Neural crest cell (in vitro differentiated cells): ENCODE measurements at places on chromosomes 7 and 10. TPM values are rescaled to one million over a fixed set of nuclear protein-coding genes. Genes with fewer than 3 reads are reported as not detected.

The PRKRIP1 gene
- 38.3 and 41.9 TPM in 2 replicates for total RNA-seq

The HOGA1 gene
- 0.23 and 0.36 TPM in 2 replicates for total RNA-seq

The UMAD1 gene
- total RNA-seq = 9.3 and 9.8 TPM in 2 replicates

The PAPSS2 gene
- 1.3 and 2.7 TPM in 2 replicates for total RNA-seq

The CPED1 gene
- 3.6 and 4.3 TPM in 2 replicates for total RNA-seq

The MYL7 gene
- total RNA-seq = not detected in 2 replicates

The RBP3 gene
- total RNA-seq = not detected in 2 replicates

- peaks cover 12% of the 10 kb centered on the region for H3K36me3 ChIP-seq
- DNase-seq = no peak
- H3K27me3 ChIP-seq = no peaks in the 10 kb centered on the region
- H3K27ac ChIP-seq = peak overlapping the region; percentile 94
- H3K4me3 ChIP-seq = peak overlapping the region; percentile 58
Measured at GRCh38 chr10:62082729-62083411, 181.4 kb downstream of the ARID5B start.

- no peak overlapping the region for H3K4me3 ChIP-seq
- H3K4me1 ChIP-seq = peaks cover 34% of the 10 kb centered on the region
- peak overlapping the region; percentile 98 for H3K27ac ChIP-seq
Measured at GRCh38 chr10:33145451-33146188, 187.6 kb upstream of the ITGB1 start.

GRCh38 chr7:22386865-22387264, 29.9 kb upstream of the RAPGEF5 start:
- no peak overlapping the region for H3K27ac ChIP-seq
- H3K4me1 ChIP-seq = no peaks in the 10 kb centered on the region
- no peaks in the 10 kb centered on the region for H3K27me3 ChIP-seq
- H3K4me3 ChIP-seq = no peak overlapping the region
- no peaks in the 10 kb centered on the region for H3K36me3 ChIP-seq
- no peak for DNase-seq

DNA sequence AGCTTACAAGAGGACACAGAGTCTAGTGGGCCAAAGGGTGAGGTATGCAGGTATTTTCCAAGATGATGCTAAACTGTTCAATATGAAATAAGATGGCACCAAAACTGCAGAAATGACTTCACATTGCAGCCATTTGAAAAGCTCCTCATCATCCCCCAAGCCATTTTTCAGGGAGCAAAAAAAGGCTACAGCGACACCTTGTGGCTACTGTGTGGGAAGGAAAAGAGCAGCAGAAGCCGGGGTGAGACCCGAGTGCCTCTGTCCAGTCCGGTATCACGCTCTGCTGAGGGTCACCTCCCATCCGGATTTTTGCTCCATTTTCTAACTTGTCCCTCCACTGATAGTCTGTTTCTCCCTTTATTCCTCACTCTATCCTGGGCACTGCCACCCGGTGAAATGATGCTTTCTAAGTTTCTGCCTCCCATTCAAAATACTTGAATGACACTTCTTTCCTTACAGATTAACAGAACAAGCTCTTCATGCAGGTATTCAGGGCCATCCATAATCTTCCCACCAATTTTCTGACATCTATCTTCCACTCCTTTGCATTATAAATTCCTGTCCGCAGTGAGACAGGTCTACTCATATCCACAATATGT, 220.2 kb downstream of the DGKI start:
- no peak overlapping the region for H3K27ac ChIP-seq
- H3K27me3 ChIP-seq = no peaks in the 10 kb centered on the region
- no peak overlapping the region for H3K4me3 ChIP-seq
- no peaks in the 10 kb centered on the region for H3K36me3 ChIP-seq
- H3K4me1 ChIP-seq = peaks cover 8% of the 10 kb centered on the region

- no peaks in the 10 kb centered on the region for H3K4me1 ChIP-seq
- H3K27me3 ChIP-seq = no peaks in the 10 kb centered on the region
- peaks cover 3% of the 10 kb centered on the region for H3K36me3 ChIP-seq
- DNase-seq = no peak
- H3K4me3 ChIP-seq = no peak overlapping the region
- H3K27ac ChIP-seq = no peak overlapping the region
Measured at GRCh38 chr7:117149692-117150091, 173.2 kb downstream of the WNT2 start.

DNA sequence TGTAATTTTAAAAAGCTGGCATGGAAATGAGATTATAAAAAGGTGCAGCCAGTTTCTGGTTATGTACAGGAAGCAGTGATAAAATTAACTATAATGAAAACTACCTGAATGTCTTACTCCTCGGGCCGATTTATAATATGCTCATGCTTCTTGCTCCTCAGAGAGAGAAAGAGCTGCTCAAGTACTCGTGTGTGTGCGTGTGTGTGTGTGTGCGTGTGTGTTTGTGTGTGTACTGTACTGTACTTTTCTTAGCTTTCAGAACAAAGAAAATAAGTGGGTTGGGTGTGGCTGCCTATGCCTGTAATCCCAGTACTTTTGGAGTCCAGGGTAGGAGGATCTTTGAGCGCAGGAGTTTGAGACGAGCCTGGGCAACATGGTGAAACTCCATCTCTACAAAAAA, 96.6 kb upstream of the NMT2 start:
- no peak overlapping the region for H3K27ac ChIP-seq
- no peak overlapping the region for H3K4me3 ChIP-seq
- no peaks in the 10 kb centered on the region for H3K4me1 ChIP-seq
- no peak for DNase-seq
- H3K27me3 ChIP-seq = no peaks in the 10 kb centered on the region
- H3K36me3 ChIP-seq = peaks cover 31% of the 10 kb centered on the region

- no peak overlapping the region for H3K27ac ChIP-seq
- no peaks in the 10 kb centered on the region for H3K27me3 ChIP-seq
- H3K4me1 ChIP-seq = peaks cover 4% of the 10 kb centered on the region
- no peak overlapping the region for H3K4me3 ChIP-seq
- no peak for DNase-seq
Measured at GRCh38 chr10:102702742-102703141, 11.5 kb downstream of the ARL3 start.
